ENCODE measurements at places on chromosomes 1 and 21.

DNA sequence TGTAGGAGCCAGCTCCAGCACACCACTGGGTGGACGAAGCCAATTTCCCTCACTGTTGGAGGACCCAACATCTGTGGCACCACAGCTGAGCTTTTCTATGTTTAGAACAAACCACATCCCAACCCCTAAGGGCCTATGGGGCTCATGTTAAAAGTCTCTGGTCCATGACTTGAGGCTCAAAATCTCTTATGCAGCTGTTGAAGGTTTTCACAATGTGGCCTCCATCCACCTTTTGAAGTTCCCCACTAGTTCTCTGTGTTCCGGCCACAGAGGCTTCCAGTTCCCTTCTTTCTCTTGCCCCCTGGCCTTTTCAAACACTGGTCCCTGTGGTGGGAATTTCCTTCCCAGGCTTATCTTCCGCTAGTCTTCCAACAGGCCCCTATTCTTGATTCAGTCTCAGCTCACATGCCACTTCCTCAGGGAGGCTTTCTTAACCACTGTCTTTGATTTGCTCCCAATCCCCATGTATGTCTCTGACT, 3.9 kb upstream of the IFNLR1 start:
- DNase-seq, result no peak

DNA sequence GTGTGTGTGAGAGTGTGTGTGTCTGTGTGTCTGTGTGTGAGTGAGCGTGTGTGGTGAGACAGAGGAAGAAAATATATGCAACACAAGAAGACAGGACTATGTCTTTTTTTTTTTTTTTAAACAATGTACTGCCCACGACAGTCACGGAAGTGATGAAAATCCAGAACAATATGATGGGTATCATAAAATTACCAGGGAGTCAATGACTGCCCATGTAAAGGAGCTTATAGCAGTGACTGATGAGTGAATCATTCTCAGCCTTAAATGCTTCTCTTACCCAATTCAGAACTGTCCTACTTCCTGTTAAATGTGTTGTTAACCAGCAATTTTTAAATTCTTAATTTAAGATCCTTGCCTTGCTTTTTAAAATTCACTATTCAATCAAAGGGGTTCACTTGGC, 46.6 kb downstream of the RGS7 start:
- DNase-seq, result no peak

GRCh38 chr1:85976516-85977205, 179.9 kb downstream of the COL24A1 start:
- no peak for DNase-seq

DNA sequence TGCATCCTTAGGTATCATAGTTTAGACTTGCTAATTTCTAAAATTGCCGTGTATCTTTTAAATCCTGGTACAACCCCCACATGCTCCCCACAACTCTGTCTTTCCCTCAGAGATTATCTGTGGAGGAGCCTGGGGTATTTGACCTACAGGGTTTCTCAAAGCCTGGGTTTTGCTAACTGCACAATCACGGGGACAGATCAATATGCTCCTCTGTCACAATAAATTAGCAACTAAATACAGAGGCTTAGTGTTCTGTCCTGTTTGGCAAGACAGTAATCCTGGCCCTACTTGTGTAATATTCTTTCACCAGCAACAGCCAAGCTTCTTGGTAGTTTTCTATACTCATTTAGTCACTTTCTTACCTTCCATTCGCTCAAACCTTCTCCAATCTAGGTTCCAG, 8.5 kb downstream of the ECHDC2 start:
- DNase-seq, result no peak

- DNase-seq, result no peak
These were observed 324.8 kb downstream of the VAV3 start for GRCh38 chr1:107640207-107640606.
